ENCODE measurements at places on chromosomes 13 and 19.

DNA sequence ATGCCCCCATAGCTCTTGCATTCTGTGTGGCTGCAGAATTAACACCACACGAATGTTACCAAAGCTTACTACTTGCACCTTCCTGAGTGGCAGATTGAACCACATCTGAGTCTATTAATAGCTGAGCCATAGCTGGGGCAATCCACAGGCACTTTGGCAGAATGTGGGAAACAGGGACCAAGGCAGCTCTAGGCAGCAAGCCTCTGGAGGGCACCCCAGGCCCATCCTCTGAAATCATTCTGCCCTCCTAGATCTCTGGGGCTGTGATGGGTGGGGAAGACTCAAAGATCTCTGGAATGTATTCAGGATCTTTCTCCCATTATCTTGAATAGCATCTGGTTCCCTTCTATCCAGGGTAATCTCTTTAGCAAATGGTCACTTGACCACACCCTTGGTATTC lies 139.3 kb downstream of the TNFRSF19 start:
- DNase-seq, result no peak

GRCh38 chr13:38804061-38804460 lies 117.2 kb downstream of the FREM2 start:
- no peak for DNase-seq

GRCh38 chr19:17734146-17734545 lies 14.9 kb downstream of the MAP1S start:
- DNase-seq, result no peak

GRCh38 chr19:51131780-51132680 lies 7.3 kb downstream of the SIGLEC9 start:
- DNase-seq, result no peak

GRCh38 chr13:48816700-48817099 lies 159.0 kb upstream of the FNDC3A start:
- DNase-seq, result no peak

DNA sequence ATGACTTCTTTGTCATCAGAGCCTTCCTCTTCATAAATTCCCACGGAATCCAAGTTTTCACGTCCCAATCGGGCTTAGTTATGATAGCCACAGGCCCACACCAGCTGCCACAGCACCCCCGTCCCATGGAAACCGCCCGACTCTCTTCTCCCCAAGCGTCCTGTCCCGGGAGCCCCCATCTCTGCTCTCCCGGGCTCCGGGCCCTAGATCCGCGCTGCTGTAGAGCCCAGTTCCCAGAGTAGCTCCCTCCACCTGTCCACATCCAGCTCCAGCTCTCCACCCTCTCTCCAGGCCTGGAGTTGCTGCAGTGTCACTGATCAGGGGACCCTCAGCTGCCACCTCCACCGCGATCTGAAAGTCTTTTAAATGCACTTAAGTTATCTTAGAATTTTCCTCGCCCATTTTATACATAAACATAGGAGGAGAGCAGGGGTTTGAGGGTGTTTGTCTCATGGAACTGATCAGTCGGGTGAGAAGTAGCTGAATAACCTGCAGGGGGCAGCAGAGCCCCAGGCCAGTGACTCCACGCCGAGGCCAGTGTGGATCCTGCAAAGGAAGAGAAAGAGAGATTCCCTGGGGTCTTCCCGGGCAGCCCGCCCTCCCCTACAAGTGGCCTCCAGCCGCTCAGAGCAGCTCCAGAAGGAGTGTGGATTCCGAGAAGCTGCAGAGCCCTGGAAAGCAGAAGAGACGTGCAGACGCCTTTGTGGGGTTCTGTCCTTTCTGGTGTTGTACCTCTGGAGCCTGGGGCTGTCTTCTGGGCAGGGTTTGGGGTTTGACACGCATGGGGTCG lies 1.1 kb upstream of the ZNF763 start:
- peak; percentile 31 for DNase-seq

DNA sequence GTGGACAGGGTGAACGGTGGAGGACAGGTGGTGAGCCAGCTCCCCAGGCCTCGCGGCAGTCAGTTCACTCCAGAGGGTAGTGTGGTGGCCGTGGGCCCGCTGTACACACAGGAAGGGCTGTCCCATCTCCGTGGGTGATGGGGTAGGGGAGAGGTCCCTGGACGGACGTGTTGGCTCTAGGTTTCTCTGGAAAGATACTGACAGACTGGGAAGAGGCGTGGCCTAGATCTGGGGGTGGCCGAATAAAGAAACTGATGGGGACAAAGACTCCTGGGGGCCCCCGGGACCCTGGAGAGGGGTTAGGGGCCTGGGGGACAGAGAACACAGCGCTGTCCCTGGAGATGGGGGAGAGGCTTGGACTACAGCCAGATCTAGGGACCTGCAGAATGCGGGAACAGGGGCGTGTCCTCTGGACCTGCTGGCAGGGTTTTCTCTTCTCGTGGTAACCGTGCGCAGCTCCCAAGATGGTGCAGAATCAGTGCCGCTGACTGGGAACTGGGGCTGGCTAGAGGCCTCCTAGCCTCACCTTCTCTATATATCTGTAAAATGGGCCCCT lies 4.0 kb upstream of the PRAM1 start:
- peak; percentile 9 for DNase-seq

DNA sequence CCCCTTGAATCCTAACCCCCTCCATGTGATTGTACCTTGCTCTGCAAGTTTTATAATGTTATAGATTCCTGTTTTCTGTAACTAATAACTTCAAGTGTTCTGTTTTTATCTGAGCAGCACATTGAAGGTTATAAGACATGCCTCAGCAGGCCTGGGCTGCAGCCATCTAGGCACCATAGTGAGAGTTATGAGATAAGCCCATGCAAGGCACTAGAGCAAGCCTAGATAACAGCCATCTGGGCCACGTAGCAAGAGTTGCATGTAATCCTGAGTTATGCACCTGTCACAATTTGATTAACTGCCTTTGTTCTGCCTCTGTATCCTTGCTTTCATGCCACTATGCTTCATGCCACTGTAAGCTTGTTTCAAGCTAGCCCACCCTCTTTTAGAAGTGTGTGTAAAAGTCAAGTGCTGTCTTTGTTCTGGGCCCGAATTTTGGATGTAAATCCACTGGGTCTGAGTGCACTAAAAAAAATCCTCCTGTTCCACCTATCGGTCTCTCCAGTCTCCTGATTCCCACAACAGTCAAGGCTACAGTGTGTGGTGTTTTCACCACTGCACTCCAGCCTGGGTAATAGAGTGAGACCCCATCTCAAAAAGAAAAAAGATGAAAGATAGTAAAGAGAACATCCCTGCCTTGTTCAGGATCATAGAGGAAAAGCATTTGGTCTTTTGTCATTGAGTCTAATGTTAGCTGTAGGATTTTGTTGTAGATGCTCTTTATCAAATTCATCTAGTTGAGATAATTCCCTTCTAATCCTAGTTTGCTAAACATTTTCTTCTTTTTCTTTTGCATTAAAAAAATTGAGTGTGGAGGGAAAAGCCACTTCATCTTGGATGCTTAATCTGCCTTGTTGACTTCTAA lies 16.0 kb upstream of the KBTBD6 start:
- no peak for DNase-seq

DNA sequence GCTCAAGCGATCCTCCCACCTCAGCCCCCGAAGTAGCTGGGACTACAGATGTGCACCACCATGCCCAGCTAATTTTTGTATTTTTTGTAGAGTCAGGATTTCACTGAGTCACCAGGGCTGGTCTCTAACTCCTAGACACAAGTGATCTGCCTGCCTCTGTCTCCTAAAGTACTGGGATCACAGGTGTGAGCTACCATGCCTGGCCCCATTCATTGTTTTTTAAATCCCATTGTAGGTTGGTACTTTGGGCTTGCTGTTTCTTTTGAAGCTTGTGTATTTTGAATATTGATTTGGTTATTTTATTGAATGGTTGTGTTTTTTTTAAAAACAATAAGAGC lies 26.7 kb downstream of the ZMYM2 start:
- peak; percentile 29 for DNase-seq

DNA sequence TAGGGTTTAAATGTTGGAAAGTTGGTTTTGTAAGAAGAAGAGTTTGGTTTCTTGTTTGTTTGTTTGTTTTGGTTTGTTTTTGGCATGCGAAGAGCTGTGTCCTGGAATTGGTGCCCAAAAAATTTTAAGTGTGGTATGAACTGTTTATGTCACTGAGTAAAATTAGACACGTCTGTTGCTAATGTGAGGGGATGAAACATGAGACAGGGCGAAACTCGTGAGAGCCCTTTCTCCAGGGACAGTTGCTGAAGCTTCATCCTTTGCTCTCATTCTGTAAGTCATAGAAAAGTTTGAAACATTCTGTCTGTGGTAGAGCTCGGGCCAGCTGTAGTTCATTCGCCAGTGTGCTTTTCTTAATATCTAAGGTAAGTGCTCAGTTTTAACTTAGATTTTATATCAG lies at the start of gene SGCG:
SGCG (plus strand) TSS at position 269 of the 400 bp plus-strand sequence. CDS start 22,716 bp downstream, outside the sequence.
- no peak for DNase-seq

DNA sequence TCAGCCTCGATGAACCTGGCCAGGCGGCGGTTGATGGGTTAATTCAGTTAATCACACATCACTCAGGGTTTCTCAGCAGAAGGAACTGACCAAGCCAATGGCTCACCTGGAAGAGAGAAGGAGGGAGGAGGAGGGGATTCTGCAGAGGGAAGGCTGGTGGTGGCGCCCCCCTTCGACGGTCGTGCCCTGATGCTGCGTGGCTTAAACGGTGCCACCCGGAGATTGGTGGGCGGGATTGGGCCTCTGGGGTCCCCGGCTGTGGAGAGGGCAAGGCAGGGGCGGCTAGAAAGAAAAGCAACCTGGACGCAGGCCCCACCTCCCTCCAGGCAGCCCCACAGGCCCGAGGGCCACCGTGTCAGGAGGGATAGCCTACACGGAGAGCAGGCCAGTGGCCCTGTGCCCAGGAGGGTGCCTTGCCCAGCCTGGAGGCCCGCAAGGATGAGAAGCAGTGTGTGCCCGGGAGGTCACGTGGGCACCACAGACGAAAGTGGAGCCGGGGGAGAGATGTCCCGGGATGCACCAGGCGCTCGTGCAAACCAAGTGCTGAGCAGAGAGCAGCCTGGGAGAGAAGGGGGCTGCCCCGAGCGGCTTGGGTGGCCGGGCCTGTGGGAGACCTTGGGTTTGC lies 16.0 kb downstream of the CSNK1G2 start:
- no peak for DNase-seq

GRCh38 chr13:73934215-73934641 lies 200.0 kb downstream of the KLF12 start:
- no peak for DNase-seq

DNA sequence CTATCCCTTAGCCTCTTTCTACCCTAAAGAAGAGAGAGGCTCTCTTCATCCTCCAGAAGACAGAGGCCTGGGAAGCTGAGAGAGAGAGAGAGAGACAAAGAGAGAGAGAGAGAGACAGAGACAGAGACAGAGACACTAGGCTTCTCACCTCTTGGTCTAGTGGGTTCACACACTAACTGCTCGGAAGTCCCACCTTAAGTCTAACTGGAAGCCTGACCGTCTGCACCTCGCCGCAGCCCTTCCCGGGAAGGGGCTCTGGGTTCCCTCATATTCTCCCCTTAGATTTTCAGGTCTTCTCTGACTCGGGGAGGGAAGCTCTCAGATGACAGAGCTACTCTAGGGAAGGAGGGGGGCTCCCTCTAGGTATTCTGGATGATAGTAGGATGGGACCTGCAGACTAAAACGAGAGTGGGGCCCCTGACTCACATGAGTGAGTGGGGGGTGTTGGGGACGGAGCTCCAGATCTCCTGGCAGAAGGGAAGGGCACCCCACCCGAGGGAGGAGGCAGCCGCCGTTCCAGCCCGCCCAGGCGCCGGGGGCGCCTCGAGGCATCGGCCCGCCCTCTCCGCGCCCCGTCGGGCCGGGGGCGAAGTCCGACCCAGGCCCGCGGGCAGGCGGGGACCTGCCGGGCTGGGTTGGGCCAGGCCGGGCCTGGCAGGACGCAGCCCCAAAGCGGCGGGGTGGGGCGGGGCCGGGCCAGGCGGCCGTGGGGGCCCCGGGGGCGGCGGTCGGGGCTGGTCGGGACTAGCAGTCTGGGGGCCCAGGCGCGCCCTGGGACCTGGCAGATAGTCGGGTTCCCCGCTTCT lies 2.0 kb upstream of the JUNB start:
- no peak for DNase-seq

DNA sequence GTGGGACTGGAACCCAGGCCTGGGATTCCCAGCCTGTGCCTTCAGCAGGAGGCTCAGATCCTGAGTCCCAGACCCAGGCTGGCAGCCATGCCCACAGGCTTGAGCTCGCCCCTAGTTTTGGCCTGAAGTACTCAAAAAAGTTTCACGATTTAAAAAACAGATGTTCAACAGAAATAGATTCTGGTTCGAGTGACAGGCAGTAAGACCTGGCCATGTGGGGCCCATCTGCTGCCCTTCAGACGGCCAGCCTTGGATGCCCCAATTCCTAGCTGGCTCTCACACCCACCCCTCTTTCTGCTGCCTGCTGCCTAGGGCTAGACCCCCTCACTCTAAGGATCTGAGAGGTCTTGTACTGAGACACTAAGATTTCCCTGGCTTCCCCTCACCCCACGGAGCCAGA lies 2.8 kb upstream of the DMPK start:
- DNase-seq, result no peak

GRCh38 chr13:74258961-74259360 lies 124.8 kb upstream of the KLF12 start:
- no peak for DNase-seq

GRCh38 chr13:73972545-73972944 lies 161.7 kb downstream of the KLF12 start:
- DNase-seq, result no peak

GRCh38 chr13:72536714-72537394 lies 190.6 kb downstream of the MZT1 start:
- DNase-seq, result no peak

DNA sequence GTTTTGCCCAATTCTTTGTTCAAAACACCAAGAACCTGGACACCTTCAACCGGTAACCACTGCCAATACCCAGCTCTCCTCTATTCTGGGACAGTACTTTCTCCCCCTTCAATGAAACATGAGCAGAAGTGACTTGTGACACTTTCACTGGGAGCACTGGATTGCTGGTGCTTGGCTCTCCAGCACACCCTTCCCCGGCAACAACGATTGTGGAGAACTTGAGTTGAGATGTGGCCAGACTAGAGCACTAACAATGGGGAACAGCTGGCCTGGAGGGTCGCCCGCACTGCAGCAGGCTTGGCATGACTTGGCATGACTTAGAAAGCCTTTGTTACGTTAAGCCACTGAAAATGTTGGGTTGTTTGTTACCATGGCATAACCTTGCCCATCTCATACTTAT lies 7.5 kb upstream of the B3GLCT start:
- DNase-seq, result no peak

DNA sequence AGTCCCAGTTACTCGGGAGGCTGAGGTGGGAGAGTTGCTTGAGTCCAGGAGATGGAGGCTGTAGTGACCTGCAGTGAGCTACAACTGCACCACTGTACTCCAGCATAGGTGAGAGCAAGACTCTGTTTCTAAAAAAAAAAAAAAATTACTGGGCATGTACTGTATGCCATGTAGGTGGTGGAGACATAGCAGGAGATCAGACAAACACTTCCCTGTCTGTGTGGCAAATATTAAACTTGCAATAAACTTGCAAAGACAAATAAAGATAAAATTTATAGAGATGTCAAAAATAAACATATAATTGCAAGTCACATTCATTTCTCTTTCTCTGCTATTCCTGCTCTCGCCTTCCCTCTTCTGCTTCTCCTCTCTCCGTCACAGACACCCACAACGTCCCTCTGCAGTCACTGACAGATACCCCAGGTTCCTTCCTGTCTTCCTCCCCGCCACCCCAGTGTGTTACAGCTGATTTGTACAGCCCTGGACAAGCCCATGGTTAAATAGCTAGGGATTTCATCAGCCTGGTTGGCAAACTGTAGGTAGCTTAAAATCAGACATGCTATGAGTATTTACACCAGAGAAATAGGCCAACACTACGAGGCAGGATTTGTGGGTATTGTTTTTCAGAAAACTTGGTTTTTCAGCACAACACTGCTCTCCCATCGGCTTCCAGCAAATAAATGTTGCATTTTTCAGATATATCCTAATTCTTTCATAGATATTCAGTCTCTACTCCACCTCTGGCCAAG lies 1.3 kb upstream of the CD177 start:
- DNase-seq, result no peak

GRCh38 chr13:43515531-43515930 lies 271.2 kb downstream of the ENOX1 start:
- DNase-seq, result no peak

All from NCI-H526 treated with DMSO at 0.1 percent for 48 hours (cell line).